Fibroblast of skin of scalp (primary cell): ENCODE measurements at places on chromosomes 16 and 17.

- no peak for DNase-seq
Observed at GRCh38 chr17:16083223-16083622, 83.6 kb downstream of the TTC19 start.

DNA sequence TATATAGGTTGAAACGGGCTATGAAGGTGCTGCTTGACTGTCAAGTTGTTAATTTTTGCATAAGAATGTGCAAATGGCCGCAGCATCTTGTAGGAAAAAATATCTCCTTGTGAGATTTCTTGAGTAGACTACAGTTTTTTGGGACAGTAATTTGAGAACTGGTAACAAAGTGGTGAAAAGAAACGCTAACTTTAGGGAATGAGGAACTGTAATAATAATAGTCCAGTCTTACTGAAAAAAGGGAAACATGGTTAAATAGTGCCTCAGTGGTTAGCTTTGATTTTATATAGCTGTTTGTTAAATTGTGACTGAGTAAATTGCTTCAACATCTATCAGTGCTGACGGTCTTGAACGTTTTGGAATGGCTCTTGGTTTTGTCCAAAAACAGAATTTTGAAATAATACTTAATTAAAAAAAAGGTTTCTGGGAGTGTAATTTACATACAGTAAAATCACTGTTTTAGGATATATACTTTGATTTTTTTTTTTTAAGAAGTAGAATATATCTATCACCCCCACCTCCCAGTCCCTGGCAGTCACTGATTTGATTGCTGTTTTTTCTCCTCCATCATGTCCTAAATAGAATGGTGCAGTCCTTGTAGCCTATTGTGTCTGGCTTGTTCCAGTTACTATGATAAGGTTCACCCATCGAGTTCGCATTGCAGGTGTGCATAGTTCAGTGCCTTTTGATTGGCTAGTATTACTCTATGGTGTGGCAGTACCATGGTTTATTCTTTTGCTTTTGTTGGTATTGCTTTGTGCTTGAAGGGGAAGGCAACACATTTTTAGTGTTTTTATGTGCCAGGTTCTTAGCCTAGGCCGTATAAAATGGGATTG is 2.8 kb downstream of the HAPSTR1 start:
- DNase-seq: no peak

DNA sequence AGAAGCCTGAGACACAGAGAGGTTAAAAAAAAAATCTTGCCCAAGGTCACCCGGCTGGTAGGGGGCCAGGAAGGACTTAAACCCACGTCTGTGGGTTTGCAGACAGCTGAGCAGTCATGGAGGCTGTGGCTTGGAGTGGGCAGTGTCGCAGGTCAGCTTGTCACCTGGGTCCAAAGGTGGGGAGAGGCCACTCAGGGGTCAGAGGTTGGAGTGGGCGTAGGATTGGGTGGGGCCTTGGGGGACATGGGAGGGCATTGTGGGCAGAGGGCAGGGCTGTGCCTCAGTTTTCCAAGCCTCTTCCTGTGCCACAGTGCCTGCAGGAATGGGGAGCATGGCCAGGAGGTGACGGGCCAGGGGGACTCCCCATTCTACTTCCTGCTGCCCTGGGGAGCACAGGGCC is 2.0 kb upstream of the NDRG4 start:
- no peak for DNase-seq

- DNase-seq: no peak
Observed at GRCh38 chr17:49915670-49916069, 53.3 kb upstream of the DLX4 start.
